Pancreas (tissue), 10 donors: ENCODE measurements at places on chromosomes 12 and 14. TPM values are rescaled to one million over a fixed set of nuclear protein-coding genes. Genes with fewer than 3 reads are reported as not detected.
A peak's percentile ranks its signal among the peaks of the same experiment; 100 is the strongest.

- H3K36me3 ChIP-seq, result no peaks in the 10 kb centered on the region
- H3K27me3 ChIP-seq, result no peaks in the 10 kb centered on the region
- H3K27ac ChIP-seq, result no peak overlapping the region
These were observed 13.3 kb upstream of the RERG start for GRCh38 chr12:15234508-15234907.

The TMEM52B gene
- polyA plus RNA-seq, result 0.30 TPM

The DIO2 gene
- 0.53 TPM for polyA plus RNA-seq

DNA sequence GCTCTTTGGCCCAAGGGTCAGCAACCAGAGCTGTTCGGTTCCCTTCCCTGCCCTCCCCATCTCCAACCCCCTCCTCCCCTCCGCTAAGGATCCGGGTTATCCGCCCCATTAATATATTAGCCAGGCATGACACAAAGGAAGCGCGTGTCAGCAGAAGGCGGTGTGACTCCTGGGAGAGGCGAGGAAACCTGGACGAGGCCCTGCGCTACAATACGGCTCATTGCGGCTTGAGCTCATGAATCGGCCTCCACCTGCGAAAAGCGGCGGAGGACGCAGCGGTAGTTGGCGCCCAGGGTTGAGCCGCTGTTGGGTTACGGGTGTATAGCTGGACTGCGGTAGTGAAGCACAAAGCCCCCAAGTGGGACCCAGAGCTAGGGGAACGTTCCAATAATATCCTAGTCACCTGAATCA lies 9.9 kb downstream of the FOXA1 start:
- peaks cover 38% of the 10 kb centered on the region for H3K27me3 ChIP-seq
- no peaks in the 10 kb centered on the region for H3K4me1 ChIP-seq
- peak; percentile 44 for DNase-seq

The DHH gene
- 0.14 TPM for polyA plus RNA-seq

- H3K27me3 ChIP-seq, result no peaks in the 10 kb centered on the region
- no peak for DNase-seq
- H3K27ac ChIP-seq, result no peak overlapping the region
- H3K36me3 ChIP-seq, result no peaks in the 10 kb centered on the region
These were observed 206.4 kb upstream of the ALG10B start for GRCh38 chr12:38110026-38110699.

- no peaks in the 10 kb centered on the region for H3K4me1 ChIP-seq
- H3K27ac ChIP-seq, result no peak overlapping the region
- no peaks in the 10 kb centered on the region for H3K36me3 ChIP-seq
- DNase-seq, result no peak
- H3K27me3 ChIP-seq, result no peaks in the 10 kb centered on the region
These were observed 4.5 kb downstream of the ACOT6 start for GRCh38 chr14:73616831-73617230.

- no peak for DNase-seq
- H3K4me1 ChIP-seq, result peaks cover 16% of the 10 kb centered on the region
- no peaks in the 10 kb centered on the region for H3K27me3 ChIP-seq
These were observed 72.4 kb downstream of the RASSF3 start for GRCh38 chr12:64682572-64683277.

- no peak overlapping the region for H3K27ac ChIP-seq
- H3K36me3 ChIP-seq, result no peaks in the 10 kb centered on the region
- no peaks in the 10 kb centered on the region for H3K4me1 ChIP-seq
- no peak overlapping the region for H3K4me3 ChIP-seq
These were observed 120.3 kb upstream of the SLC38A4 start for GRCh38 chr12:46946137-46946536.

The CCDC196 gene
- polyA plus RNA-seq, result 1.2 TPM

The EMC9 gene
- polyA plus RNA-seq, result 52.4 TPM

The KRT81 gene
- 0.66 TPM for polyA plus RNA-seq

DNA sequence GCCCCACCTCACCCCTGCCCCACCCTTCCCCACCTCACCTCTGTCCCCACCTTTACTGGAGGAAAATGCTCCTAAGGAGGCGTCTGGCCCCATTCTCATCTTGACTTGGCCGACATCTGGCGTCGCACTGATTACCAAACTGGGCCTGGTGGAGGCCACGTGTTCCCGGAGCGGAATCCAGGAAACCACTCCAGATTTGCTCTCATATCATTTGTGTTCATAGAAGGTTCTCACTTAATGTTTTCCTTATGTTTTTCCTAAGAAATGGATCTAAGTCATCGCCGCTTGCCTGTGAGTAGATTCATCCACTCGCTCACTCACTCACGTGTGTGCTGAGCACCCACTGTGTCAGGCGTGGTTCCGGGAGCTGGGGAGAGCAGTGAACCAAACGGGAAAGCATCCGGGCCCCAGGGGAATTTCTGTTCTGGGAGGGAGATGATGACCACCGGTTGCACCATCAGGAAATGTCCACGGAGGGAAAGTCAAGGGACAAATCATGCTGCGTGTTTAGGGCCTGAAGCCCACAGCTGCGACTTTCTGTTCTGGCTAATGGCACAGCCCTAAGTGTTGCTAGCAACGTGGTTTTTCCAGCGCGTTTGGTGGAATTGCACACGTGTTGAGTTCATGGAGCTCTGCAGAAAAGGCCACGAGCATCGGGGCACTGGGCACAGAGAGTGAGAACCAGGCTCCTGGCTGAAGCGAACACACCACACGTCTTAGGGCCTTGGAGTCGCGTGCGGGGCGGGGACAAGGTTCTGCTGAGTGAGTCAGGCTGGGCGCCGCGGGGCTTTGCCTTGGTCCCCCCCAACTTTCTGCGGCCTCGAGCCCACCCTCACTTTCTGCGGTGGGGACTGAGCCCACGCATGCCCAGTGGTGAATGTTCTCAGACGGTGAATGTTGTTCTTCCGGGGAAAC lies 57.7 kb downstream of the ADGRD1 start:
- H3K4me1 ChIP-seq, result no peaks in the 10 kb centered on the region
- no peak for DNase-seq
- no peaks in the 10 kb centered on the region for H3K27me3 ChIP-seq
- no peak overlapping the region for H3K4me3 ChIP-seq

The GPRC5A gene
- 1.1 TPM for polyA plus RNA-seq

DNA sequence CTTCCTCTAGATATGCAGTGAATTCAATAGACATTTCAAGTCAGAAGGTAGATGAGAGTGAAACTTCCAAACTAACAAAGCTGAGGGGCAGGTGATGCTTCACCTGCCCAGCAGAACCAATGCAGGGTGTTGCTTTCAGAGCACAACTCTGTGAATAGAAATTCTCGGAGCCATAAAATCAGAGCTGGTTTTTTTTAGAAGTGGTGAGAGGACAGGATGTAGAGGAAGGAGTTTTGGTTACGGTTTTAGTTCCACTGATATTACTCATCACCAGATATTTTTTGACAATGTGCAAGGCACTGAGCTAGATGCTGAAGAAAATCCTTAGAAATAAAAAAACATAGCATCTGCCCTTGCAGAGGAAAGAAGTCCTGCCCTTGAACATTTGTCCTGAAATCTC lies 62.2 kb downstream of the BMP4 start:
- H3K4me3 ChIP-seq, result no peak overlapping the region
- no peak for DNase-seq
- no peaks in the 10 kb centered on the region for H3K4me1 ChIP-seq
- no peaks in the 10 kb centered on the region for H3K36me3 ChIP-seq
- H3K27ac ChIP-seq, result no peak overlapping the region

The CKAP4 gene
- 14.3 TPM for polyA plus RNA-seq

The OR6C2 gene
- polyA plus RNA-seq, result not detected

DNA sequence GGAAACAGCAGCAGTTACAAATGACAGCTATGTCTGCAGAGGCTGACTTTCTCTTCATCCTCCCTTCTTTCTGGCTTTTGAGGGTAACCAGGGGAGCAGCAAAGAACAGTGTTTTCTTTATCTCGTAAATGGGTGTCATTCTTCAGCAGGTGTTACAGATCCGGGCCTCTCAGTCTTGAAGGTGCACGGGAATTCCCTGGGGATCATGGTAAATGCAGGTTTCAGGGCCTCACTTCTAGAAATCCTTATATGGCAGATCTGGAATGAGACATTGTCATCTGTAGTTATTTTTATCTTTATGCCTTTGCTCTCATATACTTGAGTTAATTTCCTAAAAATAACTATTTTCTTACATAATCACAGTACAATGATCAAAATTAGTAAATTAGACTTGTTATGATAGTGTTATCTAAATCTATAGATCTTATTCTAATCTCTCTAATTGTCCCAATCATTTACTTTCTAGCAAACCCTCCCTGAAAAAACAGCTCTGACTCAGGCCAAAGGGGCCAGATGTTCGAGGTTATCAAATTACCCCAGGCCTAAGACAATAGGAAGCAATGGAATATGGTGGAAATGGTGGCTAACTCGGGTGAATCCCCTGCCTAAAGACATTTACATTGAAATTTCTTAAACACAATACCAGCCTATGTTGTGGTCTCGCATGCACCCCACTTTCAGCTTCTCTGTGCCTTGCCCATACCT lies 145.0 kb downstream of the CAND1 start:
- no peaks in the 10 kb centered on the region for H3K27me3 ChIP-seq
- no peak for DNase-seq
- H3K4me3 ChIP-seq, result no peak overlapping the region
- no peak overlapping the region for H3K27ac ChIP-seq
- H3K4me1 ChIP-seq, result no peaks in the 10 kb centered on the region

- H3K27me3 ChIP-seq, result no peaks in the 10 kb centered on the region
- no peak for DNase-seq
- no peak overlapping the region for H3K27ac ChIP-seq
- no peaks in the 10 kb centered on the region for H3K36me3 ChIP-seq
- H3K4me3 ChIP-seq, result no peak overlapping the region
- H3K4me1 ChIP-seq, result no peaks in the 10 kb centered on the region
These were observed 319.4 kb upstream of the ATP2B1 start for GRCh38 chr12:90027889-90028634.

The NKX2-1 gene
- polyA plus RNA-seq, result not detected

The TAS2R20 gene
- not detected for polyA plus RNA-seq

- H3K4me3 ChIP-seq, result no peak overlapping the region
- H3K27ac ChIP-seq, result no peak overlapping the region
- no peak for DNase-seq
- no peaks in the 10 kb centered on the region for H3K27me3 ChIP-seq
These were observed 42.5 kb downstream of the LIN7A start for GRCh38 chr12:80895240-80895639.

GRCh38 chr12:68013181-68013580 lies 23.9 kb downstream of the IFNG-AS1 start:
- no peak overlapping the region for H3K4me3 ChIP-seq
- H3K4me1 ChIP-seq, result no peaks in the 10 kb centered on the region
- H3K36me3 ChIP-seq, result no peaks in the 10 kb centered on the region
- no peaks in the 10 kb centered on the region for H3K27me3 ChIP-seq

DNA sequence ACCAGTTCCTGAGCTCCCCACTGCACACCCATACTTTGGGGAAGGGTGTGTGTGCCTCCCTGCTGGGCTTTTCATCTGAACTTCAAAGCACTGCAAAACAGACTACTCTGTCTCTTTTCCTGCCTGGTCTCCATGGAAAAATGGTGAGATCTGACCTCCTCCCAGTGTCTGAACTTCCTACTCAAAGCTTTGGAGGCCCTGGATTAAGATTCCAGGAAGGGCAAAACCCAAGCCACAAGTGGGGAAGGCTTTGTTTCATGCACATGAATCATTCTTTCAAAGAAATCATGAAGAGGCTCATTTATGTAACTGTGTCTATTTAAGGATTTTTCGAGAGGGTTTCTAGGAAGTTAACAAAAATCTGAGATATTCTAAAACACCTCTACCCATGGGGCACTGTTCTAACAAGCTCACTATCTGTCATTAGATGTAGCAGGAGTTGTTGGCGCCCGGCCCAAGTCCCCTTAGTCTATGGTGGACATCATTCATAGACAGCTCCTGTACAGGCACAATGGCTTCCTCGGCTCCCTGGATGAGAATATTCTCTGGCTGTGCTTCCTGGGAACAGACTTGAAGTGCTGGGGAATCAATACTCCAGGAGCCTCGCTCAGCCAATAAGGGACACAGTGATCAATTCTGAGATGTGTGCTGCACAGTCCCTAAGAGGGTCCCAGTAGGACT lies 224.0 kb downstream of the KTN1 start:
- H3K36me3 ChIP-seq, result no peaks in the 10 kb centered on the region
- H3K4me3 ChIP-seq, result no peak overlapping the region
- DNase-seq, result no peak
- H3K27me3 ChIP-seq, result no peaks in the 10 kb centered on the region

- no peak overlapping the region for H3K4me3 ChIP-seq
- H3K36me3 ChIP-seq, result no peaks in the 10 kb centered on the region
- no peaks in the 10 kb centered on the region for H3K27me3 ChIP-seq
- H3K27ac ChIP-seq, result no peak overlapping the region
- peaks cover 12% of the 10 kb centered on the region for H3K4me1 ChIP-seq
These were observed 28.1 kb upstream of the TBC1D30 start for GRCh38 chr12:64796205-64796845.
